ENCODE measurements at places on chromosomes 3 and 15. TPM values are rescaled to one million over a fixed set of nuclear protein-coding genes. Genes with fewer than 3 reads are reported as not detected.

HYAL1 gene
- 8.5 TPM for total RNA-seq

TIPARP gene
- total RNA-seq, result 37.1 TPM

SEMA5B gene
- 5.3 TPM for total RNA-seq

CLRN1 gene
- not detected for total RNA-seq

RARB gene
- total RNA-seq, result 13.6 TPM

COLQ gene
- 2.7 TPM for total RNA-seq

FEZF2 gene
- not detected for total RNA-seq

ATP1B3 gene
- total RNA-seq, result 61.1 TPM

MAGEF1 gene
- 48.8 TPM for total RNA-seq

CTDSPL gene
- 23.6 TPM for total RNA-seq

NR1I2 gene
- total RNA-seq, result 0.54 TPM

CHRM5 gene
- total RNA-seq, result not detected

SIDT1 gene
- 3.1 TPM for total RNA-seq

DOCK3 gene
- 54.2 TPM for total RNA-seq

SUCNR1 gene
- 9.0 TPM for total RNA-seq

GPR87 gene
- not detected for total RNA-seq

OXSM gene
- 14.0 TPM for total RNA-seq

CPNE9 gene
- total RNA-seq, result not detected

GPR160 gene
- 10.5 TPM for total RNA-seq

TNFAIP8L3 gene
- total RNA-seq, result 20.7 TPM

SAMMSON gene
- 0.75 TPM for total RNA-seq
